ENCODE measurements at places on chromosomes 1 and 21. TPM values are rescaled to one million over a fixed set of nuclear protein-coding genes. Genes with fewer than 3 reads are reported as not detected.

Gene CD48
- total RNA-seq: not detected

GRCh38 chr1:167500283-167500860 lies 18.0 kb downstream of the CD247 start:
- DNase-seq: no peak

DNA sequence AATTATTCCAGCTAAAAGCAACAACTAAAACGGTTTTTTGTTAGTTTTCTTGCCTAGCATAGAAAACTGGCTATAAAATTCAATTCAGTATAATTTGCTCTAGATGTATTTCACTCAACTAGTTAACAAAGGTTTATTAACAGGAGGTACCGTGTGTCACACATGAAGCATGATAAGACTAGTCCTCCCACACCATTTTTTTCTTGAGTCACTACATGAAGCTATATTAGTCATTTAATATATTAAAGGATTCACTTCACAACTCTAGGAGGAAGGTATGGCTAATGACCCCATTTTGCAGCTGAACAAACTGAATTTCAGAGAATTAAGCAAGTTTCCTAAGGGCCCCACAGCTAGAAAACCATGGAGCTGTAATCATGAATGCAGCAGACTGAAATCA lies 307.8 kb upstream of the USP25 start:
- DNase-seq: peak; percentile 70

DNA sequence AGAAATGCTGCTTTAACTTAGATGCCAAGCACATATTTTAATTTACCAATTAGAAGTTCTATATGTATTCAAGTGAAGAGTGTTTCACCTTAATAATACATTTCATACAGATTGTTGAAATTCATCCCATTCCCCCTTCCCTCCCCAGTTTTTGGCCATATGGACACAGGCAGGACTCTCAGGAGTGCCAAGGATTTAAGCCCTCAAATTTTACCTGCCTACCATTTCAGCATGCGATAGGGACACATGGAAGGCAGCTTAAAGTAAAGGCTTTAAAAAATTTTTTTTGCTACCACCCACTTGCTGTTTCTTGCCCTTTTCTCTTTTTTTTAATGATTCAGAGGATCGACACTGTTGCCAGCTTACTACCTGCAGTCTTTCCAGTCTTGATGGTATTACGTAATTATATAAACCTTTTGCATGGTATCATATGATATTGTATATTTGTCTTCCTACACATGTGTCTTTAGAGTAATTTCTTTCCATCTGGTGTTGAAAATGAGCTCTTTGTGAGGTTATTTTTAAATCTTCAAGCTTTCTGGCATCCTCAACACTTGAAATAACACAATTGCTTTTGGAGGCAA lies 7.0 kb downstream of the EPB41 start:
- DNase-seq: no peak

- peak; percentile 52 for DNase-seq
These were observed 720 bp downstream of the SUSD4 start for GRCh38 chr1:223363057-223363855.
